ENCODE measurements at places on chromosomes 1 and 21.

DNA sequence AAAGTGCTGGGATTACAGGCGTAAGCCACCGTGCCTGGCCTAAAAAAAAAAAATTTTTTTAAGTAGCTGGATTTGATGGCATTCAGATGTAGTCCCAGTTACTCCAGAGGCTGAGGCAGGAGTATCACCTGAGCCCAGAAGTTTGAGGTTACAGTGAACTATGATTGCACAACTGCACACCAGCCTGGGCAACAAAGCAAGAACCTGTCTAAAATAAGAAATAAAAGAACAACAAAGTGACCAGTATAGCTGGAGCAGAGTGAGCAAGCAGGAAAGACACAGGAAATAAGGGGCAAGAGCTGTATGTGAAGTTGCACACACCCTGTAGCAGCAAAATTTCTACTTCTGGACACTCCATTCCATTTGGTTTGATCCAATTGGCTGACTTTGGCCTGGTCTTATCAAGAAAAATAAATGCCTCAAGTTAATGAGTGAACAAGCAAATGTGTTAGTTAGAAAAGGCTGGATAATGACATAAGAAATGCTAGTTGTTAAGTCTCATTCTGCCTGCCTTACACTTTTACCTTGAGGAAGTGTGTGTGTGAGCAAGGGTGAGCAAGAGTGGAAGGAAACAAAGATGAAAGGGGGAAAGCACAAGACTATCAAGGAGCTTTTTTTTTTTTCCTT is 7.9 kb downstream of the ATP5IF1 start:
- no peak for DNase-seq

DNA sequence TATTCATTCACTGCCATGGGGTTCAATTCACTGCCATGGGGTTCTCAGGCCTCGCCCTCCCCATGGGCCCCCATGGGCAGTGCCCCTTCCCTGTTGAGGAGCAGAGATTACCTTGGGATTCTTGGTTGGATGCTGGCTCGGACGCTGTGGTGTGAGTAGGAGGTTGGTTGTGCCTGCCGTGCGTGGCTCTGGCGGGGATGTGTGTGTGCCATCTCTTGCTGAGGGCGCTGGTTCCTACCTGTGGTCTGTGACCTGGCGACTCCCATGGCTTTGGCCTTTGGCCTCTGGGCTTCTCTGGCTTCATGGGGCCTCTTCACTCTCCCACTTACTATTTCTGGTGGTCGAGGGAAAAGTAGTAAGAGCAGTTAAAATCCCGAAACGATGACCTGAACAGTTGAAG is 42.1 kb downstream of the PCNT start:
- no peak for DNase-seq

GRCh38 chr21:39313042-39313570 is 326 bp downstream of the BRWD1 start:
- DNase-seq, result no peak

DNA sequence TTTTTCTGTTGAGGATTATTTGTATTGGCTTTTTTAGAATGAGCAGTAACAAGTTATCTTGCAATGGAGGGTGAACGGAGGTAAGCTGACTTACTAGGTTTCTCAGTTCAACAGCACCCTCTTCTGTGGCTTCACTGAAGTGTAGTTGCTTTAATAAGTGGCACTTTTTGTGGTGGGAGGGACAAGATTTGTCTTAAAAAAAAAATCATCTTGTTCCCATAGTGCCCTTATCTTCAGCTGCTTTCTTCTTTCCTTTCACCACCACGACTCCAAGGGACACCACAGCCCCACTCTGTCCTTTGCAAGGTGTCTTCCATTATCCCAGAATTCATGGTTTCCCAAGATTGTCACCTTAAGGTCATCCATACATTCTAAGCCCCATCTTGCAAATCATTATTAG is 92.9 kb downstream of the PIGK start:
- DNase-seq, result peak; percentile 75

DNA sequence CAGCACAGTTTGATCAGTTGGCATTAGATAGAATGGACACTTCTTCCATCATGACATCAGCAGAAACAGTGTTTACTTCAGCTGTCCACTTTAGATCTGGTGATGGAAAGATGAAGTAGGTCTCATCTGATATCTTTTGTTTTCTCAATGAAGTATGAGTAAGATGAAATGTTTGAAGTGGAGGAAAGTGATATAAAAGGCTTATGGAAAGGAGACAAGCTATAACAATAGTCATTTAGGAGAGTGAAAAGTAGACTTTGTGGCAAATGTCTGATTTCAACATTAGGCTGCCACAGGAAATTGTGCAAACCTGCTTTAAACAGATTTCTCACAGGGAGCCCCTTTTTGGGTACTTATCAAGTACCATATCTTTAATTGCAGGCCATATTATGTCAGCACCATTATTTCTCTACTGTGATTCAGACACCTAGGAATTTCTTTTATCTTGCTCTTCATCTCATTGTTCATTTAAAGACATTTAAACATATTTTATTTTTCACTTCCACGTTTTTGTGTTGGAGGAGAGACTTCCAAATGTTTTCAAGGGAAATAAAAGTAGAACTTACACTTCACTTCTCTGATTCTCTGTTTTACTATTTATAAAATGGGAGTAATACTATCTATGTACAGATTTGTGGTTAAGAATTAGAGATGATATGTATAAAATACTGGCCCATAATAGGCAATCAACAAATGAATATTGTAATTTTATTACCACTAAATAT is 18.1 kb downstream of the PDC start:
- peak; percentile 40 for DNase-seq

DNA sequence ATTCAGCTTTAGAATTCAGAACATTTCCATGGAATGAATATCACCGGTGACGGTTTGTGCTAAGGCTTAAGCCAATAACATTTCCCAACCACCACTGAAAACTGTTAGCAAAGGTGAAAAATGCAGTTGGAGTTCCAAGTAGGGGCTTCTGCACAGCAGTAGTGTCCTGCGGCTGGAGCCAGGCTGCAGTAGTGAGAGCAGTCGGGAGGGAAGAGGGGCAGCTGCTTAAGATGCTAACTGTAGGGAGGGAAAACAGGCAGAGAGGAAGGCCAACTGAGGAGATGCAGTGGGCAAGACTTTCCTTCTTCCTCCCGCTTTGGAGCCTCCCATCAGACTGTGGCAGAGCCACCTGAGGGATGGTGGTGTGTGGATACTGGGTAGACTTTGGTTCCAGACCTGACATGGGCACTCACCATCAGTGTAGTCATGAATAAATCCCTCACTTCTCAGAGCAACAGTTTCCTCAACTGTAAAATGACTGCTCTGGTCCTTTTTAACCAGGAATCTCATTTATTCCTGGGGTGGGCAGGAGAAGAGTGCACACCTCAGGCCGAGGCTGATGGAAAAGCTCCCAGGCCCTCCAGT is 3.2 kb downstream of the F3 start:
- DNase-seq, result no peak

DNA sequence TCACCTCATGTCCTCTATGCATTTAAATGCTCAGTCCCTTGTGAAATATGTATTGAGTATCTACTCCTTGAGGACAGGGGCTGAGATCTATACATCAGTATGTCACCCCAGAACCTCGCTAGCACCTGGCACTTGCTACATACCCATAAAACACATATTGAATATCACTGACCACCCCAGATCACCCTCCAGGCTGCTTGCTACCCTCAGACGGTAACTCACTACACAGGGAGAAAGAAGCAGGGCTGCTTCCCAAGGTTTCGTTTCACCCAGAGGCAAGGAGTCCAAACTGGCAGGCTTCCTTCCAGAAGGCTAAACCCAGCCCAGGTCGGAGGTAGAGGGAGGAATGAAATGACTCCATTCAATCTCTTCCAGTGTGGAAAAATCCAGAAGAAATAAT is 8.5 kb downstream of the INKA2 start:
- no peak for DNase-seq

DNA sequence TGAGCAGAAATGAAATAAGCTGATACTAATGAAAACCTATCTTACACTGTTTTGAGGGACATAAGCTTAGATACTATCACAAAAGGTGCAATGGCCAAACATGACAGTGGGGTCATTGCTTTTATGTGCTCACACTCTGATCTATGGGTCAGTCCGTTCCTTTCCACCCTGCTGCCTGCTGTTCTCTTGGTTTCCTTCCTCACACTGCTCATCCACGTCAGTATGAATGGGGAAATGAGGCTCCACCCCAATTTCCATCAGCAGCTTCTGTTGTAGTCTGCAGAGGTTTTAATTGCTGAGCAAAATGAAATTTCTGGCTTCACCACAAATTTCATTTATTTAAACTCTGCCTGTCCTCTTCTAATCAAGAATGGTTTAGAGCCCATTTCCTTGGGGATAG is 155.2 kb downstream of the GABPA start:
- DNase-seq, result no peak

DNA sequence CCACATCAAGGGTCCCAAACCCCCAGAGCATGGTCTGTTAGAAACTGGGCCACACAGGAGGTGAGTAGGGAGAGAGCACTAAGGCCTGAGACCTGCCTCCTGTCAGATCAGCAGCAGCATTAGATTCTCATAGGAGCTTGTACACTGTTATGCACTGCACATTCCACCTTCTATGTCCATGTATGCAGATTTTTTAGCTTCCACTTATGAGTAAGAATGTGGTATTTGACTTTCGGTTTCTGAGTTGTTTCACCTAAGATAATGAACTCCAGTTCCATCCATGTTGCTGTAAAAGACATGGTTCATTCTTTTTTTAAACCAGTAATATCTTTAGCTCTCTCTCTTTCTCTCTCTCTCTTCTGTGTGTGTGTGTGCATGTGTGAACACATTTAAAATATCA is 663 bp upstream of the GBP6 start:
- DNase-seq, result no peak

GRCh38 chr1:91564888-91565701 is 64.4 kb downstream of the CDC7 start:
- no peak for DNase-seq

GRCh38 chr1:150976879-150977694 is 2.5 kb upstream of the CERS2 start:
- DNase-seq, result no peak

DNA sequence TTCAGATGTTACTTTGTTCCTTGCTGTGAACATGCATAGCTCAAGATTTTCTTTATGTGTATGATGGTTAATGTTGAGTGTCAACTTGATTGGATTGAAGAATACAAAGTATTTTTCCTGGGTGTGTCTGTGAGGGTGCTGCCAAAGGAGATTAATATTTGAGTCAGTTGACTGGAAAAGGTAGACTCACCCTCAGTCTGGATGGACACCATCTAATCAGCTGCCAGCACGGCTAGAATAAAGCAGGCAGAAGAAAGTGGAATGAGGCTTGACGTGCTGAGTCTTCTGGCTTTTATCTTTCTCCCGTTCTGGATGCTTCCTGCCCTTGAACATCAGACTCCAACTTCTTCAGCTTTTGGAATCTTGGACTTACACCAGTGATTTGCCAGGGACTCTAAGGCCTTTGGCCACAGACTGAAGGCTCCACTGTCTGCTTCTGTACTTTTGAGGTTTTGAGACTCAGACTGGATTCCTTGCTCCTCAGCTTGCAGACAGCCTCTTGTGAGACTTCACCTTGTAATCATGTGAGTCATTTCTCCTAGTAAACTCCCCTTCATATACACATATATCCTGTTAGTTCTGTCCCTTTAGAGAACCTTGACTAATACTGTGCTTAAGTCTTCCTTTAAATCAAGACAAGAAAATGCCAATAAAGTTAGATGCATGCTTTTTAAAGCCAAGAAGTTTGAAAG is 626.6 kb downstream of the KCNT2 start:
- DNase-seq, result no peak

DNA sequence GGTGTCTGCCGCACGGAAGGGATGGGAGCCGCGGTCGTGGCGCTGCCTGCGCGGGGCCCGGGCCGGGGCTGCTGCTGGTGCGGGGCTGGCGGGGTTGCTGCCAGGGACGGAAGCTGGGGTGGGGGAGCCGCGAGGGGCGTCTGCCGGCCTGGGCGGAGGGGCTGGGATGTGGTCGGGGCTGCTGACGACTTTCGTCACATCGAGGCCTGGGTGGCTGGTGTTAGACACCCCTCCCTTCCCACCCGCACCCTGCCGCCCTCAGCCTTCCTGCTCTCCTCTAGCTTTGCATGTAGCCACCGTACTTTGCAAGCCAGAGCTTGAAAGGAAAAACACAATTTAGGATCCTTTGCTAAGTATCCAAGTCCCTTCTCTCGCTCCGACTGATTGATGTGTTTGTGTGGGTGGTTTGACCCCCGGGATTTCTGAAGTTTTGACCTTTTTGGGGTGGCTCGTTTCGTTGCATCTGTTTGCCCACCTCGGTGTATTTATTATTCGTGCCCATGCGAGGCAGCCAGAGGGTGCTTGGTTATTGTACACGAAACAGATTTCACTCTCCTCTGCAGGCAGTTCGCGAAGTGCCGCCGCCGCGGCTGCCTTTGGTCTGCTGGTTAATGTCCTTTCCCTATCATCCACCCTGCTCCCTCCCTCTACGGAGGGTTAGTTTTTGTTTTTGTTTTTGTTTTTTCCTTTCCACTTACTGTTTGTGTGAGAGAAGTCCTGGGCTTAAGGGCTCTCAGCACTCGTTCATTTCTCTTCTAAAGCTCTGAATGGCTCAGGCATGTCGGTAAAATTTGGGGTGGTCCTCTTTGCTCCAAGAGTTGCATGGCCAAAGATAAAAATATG is 868 bp downstream of the C1orf21 start:
- no peak for DNase-seq

GRCh38 chr1:146032631-146033219 is 11.2 kb upstream of the HJV start:
- peak; percentile 56 for DNase-seq

DNA sequence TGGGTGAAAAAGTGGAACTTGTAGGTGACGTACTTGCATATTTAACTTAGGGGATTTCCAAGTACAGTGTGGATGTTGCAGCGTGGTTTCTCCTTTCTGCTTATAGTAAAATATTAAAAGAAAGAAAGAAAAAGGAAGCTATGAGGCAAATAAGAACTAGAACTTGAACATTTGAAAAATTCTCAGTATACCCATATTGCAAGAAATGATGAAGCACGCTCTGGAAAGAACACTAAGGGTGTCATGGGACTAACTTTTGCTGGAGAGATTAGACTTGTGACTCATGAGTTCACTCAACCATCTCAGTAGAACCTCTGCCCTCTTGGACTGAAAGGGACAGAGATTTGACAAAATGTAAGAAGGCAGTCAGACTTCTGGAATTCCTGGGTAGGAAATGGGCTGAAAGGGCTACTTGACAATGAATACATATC is 704.5 kb upstream of the ADGRL4 start:
- no peak for DNase-seq

- DNase-seq, result no peak
Measured at GRCh38 chr1:173392895-173393658, 84.1 kb upstream of the PRDX6 start.

- DNase-seq, result no peak
Measured at GRCh38 chr1:63713627-63714481, 60.0 kb upstream of the ROR1 start.

- no peak for DNase-seq
Measured at GRCh38 chr1:52054496-52055065, 410 bp downstream of the TXNDC12 start.
